ENCODE measurements at places on chromosomes 5 and 9. TPM values are rescaled to one million over a fixed set of nuclear protein-coding genes. Genes with fewer than 3 reads are reported as not detected.

DNA sequence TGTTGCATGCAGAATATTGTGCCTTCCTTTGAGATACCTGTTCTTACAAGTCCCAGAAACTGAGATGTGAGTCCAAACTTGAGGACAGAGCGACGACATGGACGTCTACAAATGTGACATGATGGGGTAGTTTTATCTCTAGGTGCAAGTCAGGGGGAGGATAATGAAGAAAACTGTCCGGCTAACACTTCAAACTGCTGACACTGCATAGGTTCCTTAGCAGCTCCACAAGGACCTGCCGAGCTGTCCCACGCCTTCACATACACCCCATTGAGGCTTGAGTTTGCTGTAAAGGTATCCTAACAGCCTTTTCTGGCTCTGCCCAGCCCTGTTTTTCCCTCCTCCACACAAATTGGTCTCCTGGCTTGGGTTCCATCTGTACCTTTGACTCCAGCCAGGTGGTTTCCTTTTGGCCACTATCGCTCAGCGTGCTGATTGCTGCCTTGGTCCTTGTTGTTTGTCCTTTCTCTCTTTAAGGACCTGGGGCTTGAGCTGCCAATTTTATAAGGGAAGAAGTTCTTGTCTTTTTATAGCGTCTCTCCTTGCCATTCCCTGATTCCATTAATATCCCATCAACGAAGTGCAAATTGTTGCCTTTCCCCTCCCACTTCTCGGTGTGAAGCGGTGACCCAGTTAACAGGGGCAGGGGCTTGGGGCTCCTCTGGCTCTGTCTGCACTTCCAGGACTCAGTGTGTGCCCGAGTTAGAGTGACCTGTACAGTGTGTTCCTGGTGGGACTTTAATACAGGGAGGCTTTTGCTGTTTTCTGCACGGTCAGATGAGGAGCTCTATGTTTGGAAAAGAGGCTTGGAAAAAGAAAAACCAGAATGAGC is 100.3 kb downstream of the PCSK1 start:
- no peaks in the 10 kb centered on the region for H3K27me3 ChIP-seq
- H3K27ac ChIP-seq: no peak overlapping the region
- peaks cover 4% of the 10 kb centered on the region for H3K4me1 ChIP-seq
- H3K4me3 ChIP-seq: no peak overlapping the region

DNA sequence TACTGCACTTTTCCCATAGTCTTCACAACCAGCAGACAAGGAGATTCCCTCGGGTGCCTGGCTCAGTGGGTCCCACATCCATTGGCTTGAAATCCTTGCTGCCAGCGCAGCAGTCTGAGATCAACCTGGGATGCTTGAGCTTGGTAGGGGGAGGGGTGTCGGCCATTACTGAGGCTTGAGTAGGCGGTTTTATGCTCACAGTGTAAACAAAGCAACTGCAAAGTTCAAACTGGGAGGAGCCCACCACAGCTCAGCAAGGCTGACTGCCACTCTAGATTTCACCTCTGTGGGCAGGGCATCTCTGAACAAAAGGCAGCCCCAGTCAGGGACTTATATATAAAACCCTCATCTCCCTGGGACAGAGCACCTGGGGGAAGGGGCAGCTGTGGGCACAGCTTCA is 512.3 kb upstream of the MPDZ start:
- no peak overlapping the region for H3K27ac ChIP-seq
- no peak for DNase-seq
- no peak overlapping the region for H3K4me3 ChIP-seq
- no peaks in the 10 kb centered on the region for H3K36me3 ChIP-seq
- no peaks in the 10 kb centered on the region for H3K4me1 ChIP-seq
- no peaks in the 10 kb centered on the region for H3K27me3 ChIP-seq

- peaks cover 6% of the 10 kb centered on the region for H3K27me3 ChIP-seq
- H3K27ac ChIP-seq: no peak overlapping the region
- no peaks in the 10 kb centered on the region for H3K4me1 ChIP-seq
Measured at GRCh38 chr5:142096382-142096781, 12.2 kb upstream of the NDFIP1 start.

The UBQLN1 gene
- total RNA-seq: 110 TPM

The RBM27 gene
- total RNA-seq: 17.7 TPM

GRCh38 chr5:104266161-104266560 is 703.6 kb upstream of the NUDT12 start:
- no peaks in the 10 kb centered on the region for H3K27me3 ChIP-seq
- H3K4me3 ChIP-seq: no peak overlapping the region
- no peaks in the 10 kb centered on the region for H3K4me1 ChIP-seq
- H3K36me3 ChIP-seq: no peaks in the 10 kb centered on the region
- DNase-seq: no peak

- H3K36me3 ChIP-seq: no peaks in the 10 kb centered on the region
- peak; percentile 25 for DNase-seq
- H3K4me3 ChIP-seq: no peak overlapping the region
- H3K27me3 ChIP-seq: no peaks in the 10 kb centered on the region
Measured at GRCh38 chr5:103211576-103212561, 46.7 kb upstream of the MACIR start.

The EGFLAM gene
- 1.6 TPM for total RNA-seq

The TAF11L7 gene
- not detected for total RNA-seq

GRCh38 chr5:4042311-4042710 is 446.7 kb downstream of the IRX1 start:
- H3K4me3 ChIP-seq: no peak overlapping the region
- no peaks in the 10 kb centered on the region for H3K36me3 ChIP-seq
- no peaks in the 10 kb centered on the region for H3K27me3 ChIP-seq
- DNase-seq: no peak
- no peak overlapping the region for H3K27ac ChIP-seq

GRCh38 chr5:67983251-67984110 is 232.1 kb upstream of the PIK3R1 start:
- peak; percentile 41 for DNase-seq
- no peaks in the 10 kb centered on the region for H3K27me3 ChIP-seq
- no peaks in the 10 kb centered on the region for H3K4me1 ChIP-seq
- no peaks in the 10 kb centered on the region for H3K36me3 ChIP-seq
- H3K27ac ChIP-seq: no peak overlapping the region
- H3K4me3 ChIP-seq: no peak overlapping the region

The SOHLH1 gene
- not detected for total RNA-seq

The GRPEL2 gene
- total RNA-seq: 41.0 TPM

- H3K4me3 ChIP-seq: no peak overlapping the region
- no peak overlapping the region for H3K27ac ChIP-seq
- no peaks in the 10 kb centered on the region for H3K27me3 ChIP-seq
Measured at GRCh38 chr9:27209034-27209433, 87.9 kb downstream of the EQTN start.

- no peaks in the 10 kb centered on the region for H3K36me3 ChIP-seq
- no peak for DNase-seq
- H3K27me3 ChIP-seq: no peaks in the 10 kb centered on the region
- H3K4me3 ChIP-seq: no peak overlapping the region
Measured at GRCh38 chr5:133222040-133222439, 170.2 kb downstream of the HSPA4 start.

- DNase-seq: peak; percentile 54
- no peak overlapping the region for H3K4me3 ChIP-seq
- no peaks in the 10 kb centered on the region for H3K36me3 ChIP-seq
Measured at GRCh38 chr9:77011973-77012821, 7.3 kb upstream of the FOXB2 start.

DNA sequence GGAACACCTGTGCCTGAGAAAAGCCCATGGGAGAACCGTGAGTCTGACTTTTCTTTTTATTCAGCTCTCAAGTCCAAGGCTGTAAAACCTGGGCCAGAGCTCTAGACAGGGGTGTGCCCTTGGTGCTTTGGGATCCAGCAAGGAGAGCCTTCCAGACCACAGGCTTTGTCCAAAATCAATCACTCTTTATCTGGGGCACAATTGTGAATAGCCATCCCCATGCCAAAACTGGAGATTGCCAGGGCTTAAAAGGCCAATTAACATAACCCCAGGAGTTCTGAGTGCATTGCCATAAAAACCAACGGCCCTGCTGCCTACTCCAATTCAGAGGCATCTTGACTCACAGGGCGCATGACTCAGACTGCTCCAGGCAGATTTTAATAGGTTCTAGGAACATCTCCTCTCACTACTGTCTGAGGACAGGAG is 391.8 kb downstream of the ARHGEF28 start:
- no peaks in the 10 kb centered on the region for H3K4me1 ChIP-seq
- H3K36me3 ChIP-seq: no peaks in the 10 kb centered on the region
- no peak overlapping the region for H3K4me3 ChIP-seq
- no peak overlapping the region for H3K27ac ChIP-seq
- H3K27me3 ChIP-seq: peaks cover 18% of the 10 kb centered on the region
- no peak for DNase-seq

The DEPDC1B gene
- 18.7 TPM for total RNA-seq

The ANKRD55 gene
- total RNA-seq: 2.1 TPM

The PCDHA6 gene
- total RNA-seq: not detected

GRCh38 chr5:58868931-58869330 is 286.1 kb downstream of the RAB3C start:
- H3K27ac ChIP-seq: no peak overlapping the region
- no peaks in the 10 kb centered on the region for H3K36me3 ChIP-seq
- no peak overlapping the region for H3K4me3 ChIP-seq
- DNase-seq: no peak

GRCh38 chr5:10106806-10107205 is 142.9 kb downstream of the ATPSCKMT start:
- no peak overlapping the region for H3K27ac ChIP-seq
- H3K27me3 ChIP-seq: no peaks in the 10 kb centered on the region
- no peak for DNase-seq

GRCh38 chr5:119355244-119355638 is 578 bp upstream of the TNFAIP8 start:
- no peaks in the 10 kb centered on the region for H3K36me3 ChIP-seq
- H3K27ac ChIP-seq: no peak overlapping the region
- H3K27me3 ChIP-seq: peaks cover 1% of the 10 kb centered on the region

The PTTG1 gene
- 139 TPM for total RNA-seq

GRCh38 chr5:57692582-57693487 is 210.2 kb upstream of the ACTBL2 start:
- no peaks in the 10 kb centered on the region for H3K27me3 ChIP-seq
- H3K4me3 ChIP-seq: no peak overlapping the region
- H3K4me1 ChIP-seq: peaks cover 27% of the 10 kb centered on the region

GRCh38 chr9:36152741-36153438 is 16.3 kb upstream of the CCIN start:
- DNase-seq: no peak
- H3K4me1 ChIP-seq: peaks cover 46% of the 10 kb centered on the region
- H3K36me3 ChIP-seq: no peaks in the 10 kb centered on the region
- H3K4me3 ChIP-seq: no peak overlapping the region
- no peaks in the 10 kb centered on the region for H3K27me3 ChIP-seq

GRCh38 chr5:65020492-65020891 is 251.8 kb downstream of the CWC27 start:
- H3K27me3 ChIP-seq: no peaks in the 10 kb centered on the region
- no peaks in the 10 kb centered on the region for H3K36me3 ChIP-seq
- no peak overlapping the region for H3K27ac ChIP-seq
- no peak overlapping the region for H3K4me3 ChIP-seq
- no peaks in the 10 kb centered on the region for H3K4me1 ChIP-seq
- no peak for DNase-seq

DNA sequence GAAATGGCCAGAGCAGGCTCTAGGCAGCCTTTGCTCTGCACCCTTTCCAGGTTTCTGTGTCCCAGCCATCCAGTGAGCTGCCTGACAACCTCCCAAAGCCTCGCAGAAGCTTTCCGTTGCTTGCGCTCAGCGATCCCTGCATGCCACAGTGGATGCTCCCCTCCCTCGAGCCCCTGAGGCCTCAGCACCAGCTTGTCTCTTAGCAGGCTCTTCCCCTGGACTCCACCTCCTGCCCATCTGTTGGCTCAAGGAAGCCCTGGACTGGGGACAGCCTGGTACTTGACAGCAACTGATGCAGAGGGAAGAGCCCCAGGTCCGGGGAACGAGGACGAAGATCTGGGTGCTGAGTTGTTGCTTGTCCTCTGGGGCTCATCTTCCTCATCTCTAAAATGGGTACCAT is 23.2 kb downstream of the TSPAN17 start:
- no peak overlapping the region for H3K27ac ChIP-seq
- H3K27me3 ChIP-seq: peaks cover 20% of the 10 kb centered on the region
- DNase-seq: no peak
- H3K4me3 ChIP-seq: no peak overlapping the region

The SLC36A3 gene
- not detected for total RNA-seq

DNA sequence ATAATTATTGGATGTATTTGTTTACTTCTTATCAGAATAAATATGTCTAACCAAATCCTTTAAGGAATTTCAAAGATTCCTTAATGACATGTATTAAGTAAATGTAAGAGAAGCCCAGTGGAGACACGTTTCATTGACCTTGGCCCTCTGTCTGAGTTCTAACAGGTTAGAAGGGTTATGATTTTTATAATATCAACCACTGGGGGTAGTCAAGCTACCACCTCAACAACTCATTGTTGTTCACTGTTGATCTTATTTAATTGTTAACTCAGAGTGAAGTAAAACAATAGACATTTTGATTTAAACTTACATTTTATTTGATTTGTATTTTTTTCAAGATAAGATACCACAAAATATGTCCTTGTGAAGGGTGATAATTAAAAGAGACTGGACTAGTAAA is 499.2 kb upstream of the COX7C start:
- no peak for DNase-seq
- H3K4me1 ChIP-seq: no peaks in the 10 kb centered on the region
- no peak overlapping the region for H3K27ac ChIP-seq
- no peaks in the 10 kb centered on the region for H3K27me3 ChIP-seq
- no peaks in the 10 kb centered on the region for H3K36me3 ChIP-seq

- H3K36me3 ChIP-seq: no peaks in the 10 kb centered on the region
- no peak for DNase-seq
- no peak overlapping the region for H3K4me3 ChIP-seq
- H3K4me1 ChIP-seq: no peaks in the 10 kb centered on the region
- no peaks in the 10 kb centered on the region for H3K27me3 ChIP-seq
Measured at GRCh38 chr9:124964604-124965003, 23.7 kb upstream of the GOLGA1 start.

GRCh38 chr9:136786451-136786850 is 4.7 kb upstream of the TMEM141 start:
- no peak overlapping the region for H3K27ac ChIP-seq
- peaks cover 4% of the 10 kb centered on the region for H3K4me1 ChIP-seq
- H3K36me3 ChIP-seq: no peaks in the 10 kb centered on the region

DNA sequence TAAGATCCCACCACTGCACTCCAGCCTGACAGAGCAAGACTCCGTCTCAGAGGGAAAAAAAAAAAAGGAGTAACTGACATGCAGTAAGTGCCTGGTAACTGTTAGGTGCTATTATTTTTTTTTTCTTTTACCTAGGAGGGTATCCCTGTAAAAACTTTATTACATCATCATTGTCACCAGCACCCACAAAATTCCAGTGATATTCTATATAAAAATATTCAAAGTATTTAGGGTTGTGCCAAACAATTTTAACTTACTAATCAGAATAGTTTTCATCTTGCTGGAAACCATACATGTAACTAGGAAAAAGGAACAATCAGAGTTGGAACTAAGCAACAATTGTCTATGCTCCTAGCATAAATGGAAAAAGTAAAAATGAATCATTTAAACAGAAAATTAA is 112.4 kb downstream of the SSBP2 start:
- no peak for DNase-seq
- no peaks in the 10 kb centered on the region for H3K36me3 ChIP-seq
- no peak overlapping the region for H3K27ac ChIP-seq
- H3K27me3 ChIP-seq: no peaks in the 10 kb centered on the region
- no peak overlapping the region for H3K4me3 ChIP-seq
